Activated naive CD8-positive, alpha-beta T cell treated with anti-CD3 and anti-CD28 coated beads, Interleukin-2, amount 50 U/mL, for 16 hours (primary cell): ENCODE measurements at places on chromosomes 5 and 9.
A peak's percentile ranks its signal among the peaks of the same experiment; 100 is the strongest.

DNA sequence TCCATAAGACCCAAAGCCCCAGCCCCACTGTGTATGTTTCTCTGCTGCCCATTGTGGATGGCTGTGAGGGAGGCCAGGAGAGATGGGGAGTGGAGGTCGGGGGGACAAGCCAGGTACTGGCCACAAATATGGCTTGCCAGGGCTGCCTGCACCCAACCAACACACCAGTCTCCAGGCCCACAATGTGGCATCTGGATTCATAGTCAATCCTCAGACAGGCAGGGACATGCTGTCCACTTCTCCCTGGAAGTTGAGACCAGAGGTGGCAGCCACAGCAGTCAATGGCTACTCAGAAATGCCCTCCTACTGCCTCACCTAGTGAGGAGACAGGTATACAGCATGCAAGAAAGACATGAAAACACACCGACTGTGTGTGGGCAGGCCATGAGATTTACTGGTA is 61.2 kb upstream of the SLC25A51 start:
- no peak for DNase-seq

DNA sequence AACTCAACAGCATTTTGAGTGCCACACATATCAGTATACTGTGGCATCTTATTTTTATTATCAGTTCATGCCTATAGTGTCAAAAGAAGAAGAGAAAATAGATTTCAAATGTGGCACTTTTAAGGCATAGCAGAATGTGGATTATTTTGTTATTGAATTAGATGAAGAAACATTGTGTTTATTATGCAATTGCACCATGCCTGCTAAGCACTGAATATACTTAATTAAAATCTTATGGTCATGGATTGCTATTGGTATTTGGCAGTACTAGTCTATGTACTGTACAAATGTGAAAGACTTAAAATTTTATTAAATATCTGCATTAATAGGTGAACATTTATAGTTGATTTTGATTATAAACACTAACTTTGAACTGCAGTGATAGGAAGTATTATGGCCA is 128.8 kb downstream of the FER start:
- DNase-seq: no peak

DNA sequence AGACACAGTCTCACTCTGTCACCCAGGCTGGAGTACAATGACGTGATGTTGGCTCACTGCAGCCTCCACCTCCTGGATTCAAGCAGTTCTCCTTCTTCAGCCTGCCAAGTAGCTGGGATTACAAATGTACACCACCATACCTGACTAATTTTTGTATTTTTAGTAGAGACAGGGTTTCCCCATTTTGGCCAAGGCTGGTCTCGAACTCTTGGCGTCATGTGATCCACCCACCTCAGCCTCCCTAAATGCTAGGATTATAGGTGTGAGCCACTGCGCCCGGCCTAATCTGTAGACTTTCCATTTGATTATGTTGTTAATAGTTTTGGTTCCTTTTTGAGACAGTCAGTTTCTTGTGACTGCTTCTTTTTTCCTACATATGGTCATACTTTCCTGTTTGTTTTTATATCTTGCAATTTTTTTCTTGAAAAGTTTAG is 31.0 kb downstream of the MTREX start:
- peak; percentile 7 for DNase-seq

- DNase-seq: no peak
These were observed 38.1 kb upstream of the ISL1 start for GRCh38 chr5:51345106-51345505.

- DNase-seq: no peak
These were observed 8.9 kb downstream of the DAB2IP start for GRCh38 chr9:121660367-121660766.

GRCh38 chr9:124239249-124240073 is 18.3 kb upstream of the NEK6 start:
- DNase-seq: no peak

DNA sequence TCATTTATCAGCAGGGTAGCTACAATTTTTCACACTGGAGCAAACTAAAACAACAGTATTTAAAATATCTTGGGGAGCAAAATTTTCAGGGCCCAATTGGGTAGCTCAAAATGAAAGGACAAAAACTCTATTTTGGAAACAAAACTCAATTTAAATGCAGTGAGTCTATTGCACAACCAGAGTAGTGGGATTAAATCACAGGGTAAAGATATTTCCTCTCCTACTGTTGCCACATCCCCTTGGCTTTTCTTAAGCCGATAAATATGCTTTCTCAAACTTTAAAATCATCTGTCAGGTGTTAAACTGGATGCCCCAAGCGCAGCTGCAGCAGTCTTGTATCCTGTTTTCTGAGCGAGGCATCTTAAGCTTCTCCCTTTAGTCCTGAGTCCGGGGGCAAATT is 1474.3 kb upstream of the CDH9 start:
- no peak for DNase-seq

GRCh38 chr5:151775025-151775606 is 3.4 kb downstream of the G3BP1 start:
- no peak for DNase-seq
